Renal cortical epithelial cell (primary cell): ENCODE measurements at places on chromosomes 13 and 19.

DNA sequence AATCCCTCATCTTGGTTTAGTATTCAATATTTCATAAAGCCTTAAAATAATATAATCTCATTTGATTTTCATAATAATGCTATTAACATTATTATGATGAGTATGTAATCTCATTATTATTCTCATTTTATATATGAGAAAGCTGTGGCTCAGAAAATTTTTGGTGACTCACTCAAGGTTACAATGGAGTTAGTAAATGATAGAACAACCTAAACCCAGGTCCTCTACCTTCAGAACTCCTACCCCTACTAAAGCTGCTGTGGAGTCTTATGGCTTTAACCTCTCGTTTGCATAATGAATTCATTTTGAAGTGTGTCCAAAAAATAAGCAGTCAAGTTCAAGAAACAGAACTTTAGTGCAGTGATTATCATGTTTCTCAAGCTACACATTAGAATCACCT, 226.3 kb downstream of the TBC1D4 start:
- DNase-seq = peak; percentile 72

- no peak for DNase-seq
These were observed 92.9 kb downstream of the PCDH9 start for GRCh38 chr13:67137044-67137735.

GRCh38 chr13:44195245-44195644, 178.4 kb upstream of the SERP2 start:
- no peak for DNase-seq

DNA sequence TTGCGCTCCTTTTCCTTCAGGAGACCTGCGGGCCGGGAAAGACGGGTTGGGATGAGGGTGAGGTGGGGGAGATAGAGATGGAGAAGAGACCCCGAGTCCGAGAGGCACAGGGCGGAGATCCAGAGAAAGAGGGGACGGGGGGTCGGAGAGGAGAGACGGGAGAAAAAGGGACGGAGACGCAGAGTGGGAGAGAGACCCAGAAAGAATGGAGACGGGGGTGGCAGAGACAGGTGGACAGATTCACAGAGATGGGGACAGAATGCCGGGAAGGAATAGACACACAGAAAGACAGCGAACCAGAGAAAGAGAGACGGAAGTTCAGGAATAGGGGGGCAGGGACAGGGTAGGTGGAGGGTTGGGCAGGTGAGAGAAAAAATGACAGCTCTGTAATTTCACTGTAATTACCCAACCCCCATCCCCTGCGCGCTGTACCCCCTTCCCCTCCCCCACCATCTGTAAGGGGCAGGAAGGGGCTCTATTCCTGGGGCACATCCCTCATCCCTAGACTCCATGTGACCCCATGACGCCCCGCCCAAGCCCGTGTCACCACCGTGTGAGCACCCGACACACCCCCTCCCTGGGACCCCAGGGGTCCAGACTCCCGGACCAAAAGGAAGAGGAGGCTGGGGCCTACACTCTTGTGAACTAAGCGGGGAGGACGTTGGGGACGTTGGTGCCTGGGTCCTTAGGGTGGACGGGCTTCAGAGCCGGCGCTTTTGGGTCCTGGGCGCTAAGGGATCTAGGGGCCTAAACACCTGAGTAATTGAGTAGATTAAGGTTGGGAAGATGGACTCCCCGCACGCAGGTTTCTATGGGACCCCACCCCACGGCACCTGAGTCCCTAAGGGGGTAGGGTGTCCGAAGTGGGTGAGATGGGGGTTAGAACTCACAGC, 967 bp downstream of the DBP start:
- DNase-seq = no peak

GRCh38 chr13:73676550-73677047, 457.6 kb downstream of the KLF12 start:
- no peak for DNase-seq
